ENCODE measurements at places on chromosomes 5 and 9.

DNA sequence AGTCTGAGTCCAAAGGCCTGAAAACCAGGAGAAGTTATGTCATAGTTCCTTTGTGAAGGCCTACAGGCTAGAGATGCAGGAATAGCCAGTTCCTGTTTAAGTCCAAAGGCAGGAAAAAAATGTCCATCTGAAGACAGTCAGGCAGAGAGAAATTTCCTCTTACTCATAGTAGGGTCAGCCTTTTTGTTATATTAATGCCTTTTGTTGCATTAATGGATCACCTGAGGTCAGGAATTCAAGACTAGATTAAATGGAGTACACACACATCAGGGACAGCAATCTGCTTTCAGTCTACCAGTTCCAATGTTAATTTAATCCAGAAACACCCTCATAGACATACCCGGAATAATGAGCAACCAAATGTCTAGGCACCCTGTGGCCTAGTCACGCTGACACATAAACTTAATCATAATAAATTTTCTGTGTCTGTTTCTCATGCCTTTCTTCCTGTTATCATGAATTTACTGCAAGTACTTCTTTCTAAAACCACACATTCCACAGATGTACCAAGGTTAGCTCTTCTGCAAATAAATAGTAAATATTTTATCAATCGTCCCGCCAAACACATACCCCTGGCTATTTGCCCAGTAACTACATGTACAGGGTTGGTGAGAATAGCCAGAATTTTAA, 703.9 kb downstream of the EFNA5 start:
- H3K4me1 ChIP-seq: no peaks in the 10 kb centered on the region
- no peaks in the 10 kb centered on the region for H3K36me3 ChIP-seq
- H3K27ac ChIP-seq: no peak overlapping the region
- H3K4me3 ChIP-seq: no peak overlapping the region
- no peaks in the 10 kb centered on the region for H3K27me3 ChIP-seq
- DNase-seq: no peak

- peaks cover 34% of the 10 kb centered on the region for H3K4me1 ChIP-seq
- DNase-seq: no peak
- H3K4me3 ChIP-seq: no peak overlapping the region
- H3K27me3 ChIP-seq: no peaks in the 10 kb centered on the region
Measured at GRCh38 chr5:128195316-128195715, 111.8 kb downstream of the SLC12A2 start.

DNA sequence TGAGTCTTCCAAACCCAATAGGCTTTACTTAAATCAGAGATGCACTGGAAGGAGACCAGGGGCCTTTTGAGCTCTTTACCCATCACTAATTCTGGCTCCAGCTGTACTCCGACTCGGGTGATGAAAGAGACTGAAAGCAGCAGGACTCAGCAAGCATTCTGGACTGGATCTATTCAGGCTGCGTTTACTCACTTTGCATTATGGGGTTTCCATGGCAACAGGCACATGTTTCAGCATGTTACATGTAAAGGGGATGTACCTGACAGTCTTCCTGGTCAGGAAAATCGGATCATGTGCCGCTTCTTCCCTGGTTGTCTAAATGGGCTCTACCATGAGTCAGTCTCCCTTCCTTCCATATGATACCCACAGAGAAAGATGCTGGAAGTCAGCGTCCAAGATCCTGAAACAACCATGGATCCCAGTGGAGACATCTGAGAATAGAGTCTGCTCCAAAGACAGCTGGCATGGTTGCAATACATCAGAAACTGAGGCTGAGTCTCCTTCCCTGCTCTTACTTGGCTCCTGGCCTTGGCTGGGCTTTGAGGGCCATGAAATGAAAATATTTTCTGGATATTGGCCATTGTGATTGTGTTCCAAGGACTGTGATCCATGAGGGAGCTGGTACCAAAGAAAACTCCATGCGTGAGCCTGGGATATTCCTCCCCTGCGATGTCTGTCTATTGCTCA, 102.5 kb upstream of the TNC start:
- DNase-seq: no peak
- peaks cover 2% of the 10 kb centered on the region for H3K27me3 ChIP-seq
- H3K36me3 ChIP-seq: no peaks in the 10 kb centered on the region
- H3K4me1 ChIP-seq: no peaks in the 10 kb centered on the region
- no peak overlapping the region for H3K27ac ChIP-seq

DNA sequence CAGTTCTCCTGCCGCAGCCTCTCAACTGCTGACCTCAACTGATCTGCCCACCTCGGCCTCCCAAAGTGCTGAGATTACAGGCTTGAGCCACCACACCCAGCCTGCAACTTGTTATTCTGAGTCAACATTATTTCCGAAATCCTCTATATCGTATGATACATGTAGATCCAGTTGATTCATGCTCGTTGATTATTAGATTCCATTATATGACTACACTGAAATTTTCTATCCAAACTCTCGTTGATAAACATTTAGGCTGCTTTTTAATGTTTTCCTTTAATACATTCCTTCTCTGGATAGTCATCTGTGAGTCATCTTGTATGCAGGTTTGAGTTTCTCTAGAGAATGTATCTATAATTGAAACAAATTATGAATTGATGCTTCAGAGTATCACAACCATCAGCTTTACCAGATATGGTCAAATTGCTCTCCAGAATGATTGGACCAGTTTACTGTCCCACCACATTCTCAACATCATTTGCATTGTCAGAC, 4.1 kb downstream of the CDK7 start:
- no peaks in the 10 kb centered on the region for H3K27me3 ChIP-seq
- no peak overlapping the region for H3K4me3 ChIP-seq
- DNase-seq: no peak
- H3K27ac ChIP-seq: no peak overlapping the region

DNA sequence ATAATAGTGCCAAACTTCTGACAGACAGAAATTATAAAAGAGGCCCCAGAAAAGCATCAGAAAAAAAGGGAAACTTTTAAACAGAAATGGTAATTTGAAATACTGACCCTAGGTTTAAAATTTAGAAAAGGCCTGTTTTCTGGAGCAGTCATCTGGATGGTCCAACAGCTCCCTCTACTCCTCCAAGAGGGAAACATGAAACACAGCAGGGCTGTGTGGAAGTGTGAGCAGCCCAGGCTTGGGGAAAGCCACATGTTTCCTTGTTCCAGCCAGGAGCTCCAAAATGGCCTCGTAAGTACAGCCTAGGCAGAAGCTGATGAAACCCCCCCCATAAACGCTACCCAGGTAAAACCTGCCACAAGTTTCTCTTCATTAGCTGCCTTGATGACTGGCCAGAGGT, 499.3 kb upstream of the ADAMTS16 start:
- no peaks in the 10 kb centered on the region for H3K27me3 ChIP-seq
- H3K27ac ChIP-seq: no peak overlapping the region
- H3K4me1 ChIP-seq: no peaks in the 10 kb centered on the region
- no peaks in the 10 kb centered on the region for H3K36me3 ChIP-seq
- no peak overlapping the region for H3K4me3 ChIP-seq

GRCh38 chr5:123104607-123105006, 15.6 kb downstream of the PRDM6 start:
- no peaks in the 10 kb centered on the region for H3K4me1 ChIP-seq
- H3K27me3 ChIP-seq: peaks cover 24% of the 10 kb centered on the region
- H3K4me3 ChIP-seq: no peak overlapping the region
- DNase-seq: no peak
- H3K36me3 ChIP-seq: no peaks in the 10 kb centered on the region
- H3K27ac ChIP-seq: no peak overlapping the region

DNA sequence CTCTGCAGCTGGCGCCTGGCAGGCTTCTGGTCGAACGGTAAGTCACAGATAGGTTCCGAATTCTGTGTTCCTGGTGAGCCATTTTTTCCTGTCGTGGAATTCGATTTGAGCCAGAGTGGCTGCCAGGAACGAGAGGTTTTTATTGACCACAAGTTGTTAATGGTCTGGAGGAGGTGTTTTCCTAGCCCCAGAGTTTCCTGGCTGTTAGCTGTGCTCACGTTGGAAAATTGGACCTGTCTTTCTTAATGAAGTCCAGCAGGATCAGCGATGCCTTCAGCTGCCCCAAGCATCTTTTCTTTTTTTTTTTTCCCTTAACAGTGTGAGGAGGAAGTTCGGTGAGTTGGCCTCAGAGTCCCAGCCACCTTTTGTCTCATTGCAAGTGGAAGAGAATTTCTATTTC, 62.9 kb downstream of the COL5A1 start:
- DNase-seq: no peak
- no peaks in the 10 kb centered on the region for H3K27me3 ChIP-seq
- peaks cover 21% of the 10 kb centered on the region for H3K36me3 ChIP-seq
- peaks cover 18% of the 10 kb centered on the region for H3K4me1 ChIP-seq
- H3K4me3 ChIP-seq: no peak overlapping the region

DNA sequence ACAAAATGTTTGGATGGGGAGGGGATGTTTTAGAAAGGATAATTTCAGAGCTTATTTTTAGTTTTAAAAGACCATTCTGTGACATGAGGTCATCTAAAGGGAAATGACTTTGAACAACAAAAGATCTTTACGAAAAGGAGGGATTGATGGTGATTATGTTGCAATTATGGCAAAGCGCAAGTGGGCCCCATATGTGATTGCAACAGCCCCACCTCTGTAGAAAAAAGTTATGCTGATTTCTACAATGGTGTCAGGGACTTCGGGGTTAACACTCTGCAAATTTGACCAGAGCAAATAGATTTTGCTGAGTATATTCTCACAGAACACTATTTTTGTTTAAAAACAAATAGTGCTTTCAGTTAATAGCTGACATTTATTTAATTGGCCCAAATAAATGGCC, 312.8 kb downstream of the NSG2 start:
- no peaks in the 10 kb centered on the region for H3K36me3 ChIP-seq
- no peaks in the 10 kb centered on the region for H3K27me3 ChIP-seq
- no peak overlapping the region for H3K27ac ChIP-seq

GRCh38 chr9:12813960-12814876, 39.4 kb downstream of the LURAP1L start:
- DNase-seq: peak; percentile 89
- H3K4me1 ChIP-seq: peaks cover 34% of the 10 kb centered on the region
- H3K4me3 ChIP-seq: peak overlapping the region; percentile 7

GRCh38 chr9:22210262-22210661, 201.2 kb upstream of the CDKN2B start:
- H3K4me1 ChIP-seq: no peaks in the 10 kb centered on the region
- H3K27ac ChIP-seq: no peak overlapping the region
- no peak for DNase-seq
- H3K36me3 ChIP-seq: no peaks in the 10 kb centered on the region

GRCh38 chr5:55344392-55344992, 36.7 kb downstream of the MTREX start:
- no peaks in the 10 kb centered on the region for H3K27me3 ChIP-seq
- H3K4me3 ChIP-seq: no peak overlapping the region
- H3K36me3 ChIP-seq: peaks cover 47% of the 10 kb centered on the region
- DNase-seq: peak; percentile 18
- no peak overlapping the region for H3K27ac ChIP-seq

DNA sequence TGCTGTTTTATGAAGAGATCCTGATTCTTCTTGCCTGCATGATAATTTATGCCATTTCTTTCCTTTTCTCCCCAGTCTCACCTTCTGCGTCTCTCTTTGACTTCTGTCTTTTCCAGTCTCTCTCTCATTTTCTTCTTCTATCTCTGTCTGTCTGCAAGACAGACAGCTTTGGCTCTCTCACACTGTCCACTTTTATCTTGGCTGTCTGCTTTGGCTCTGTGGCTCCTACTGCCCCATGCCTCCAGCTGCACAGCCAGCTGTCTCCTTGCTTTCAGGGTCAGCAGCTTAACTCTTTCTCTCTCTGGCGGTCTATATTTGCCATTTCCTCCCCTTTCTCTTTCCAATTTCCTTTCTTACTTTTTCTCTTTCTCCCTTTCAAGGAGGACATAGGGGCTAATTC, 971.1 kb upstream of the COX7C start:
- no peak for DNase-seq
- no peaks in the 10 kb centered on the region for H3K27me3 ChIP-seq
- H3K4me3 ChIP-seq: no peak overlapping the region

DNA sequence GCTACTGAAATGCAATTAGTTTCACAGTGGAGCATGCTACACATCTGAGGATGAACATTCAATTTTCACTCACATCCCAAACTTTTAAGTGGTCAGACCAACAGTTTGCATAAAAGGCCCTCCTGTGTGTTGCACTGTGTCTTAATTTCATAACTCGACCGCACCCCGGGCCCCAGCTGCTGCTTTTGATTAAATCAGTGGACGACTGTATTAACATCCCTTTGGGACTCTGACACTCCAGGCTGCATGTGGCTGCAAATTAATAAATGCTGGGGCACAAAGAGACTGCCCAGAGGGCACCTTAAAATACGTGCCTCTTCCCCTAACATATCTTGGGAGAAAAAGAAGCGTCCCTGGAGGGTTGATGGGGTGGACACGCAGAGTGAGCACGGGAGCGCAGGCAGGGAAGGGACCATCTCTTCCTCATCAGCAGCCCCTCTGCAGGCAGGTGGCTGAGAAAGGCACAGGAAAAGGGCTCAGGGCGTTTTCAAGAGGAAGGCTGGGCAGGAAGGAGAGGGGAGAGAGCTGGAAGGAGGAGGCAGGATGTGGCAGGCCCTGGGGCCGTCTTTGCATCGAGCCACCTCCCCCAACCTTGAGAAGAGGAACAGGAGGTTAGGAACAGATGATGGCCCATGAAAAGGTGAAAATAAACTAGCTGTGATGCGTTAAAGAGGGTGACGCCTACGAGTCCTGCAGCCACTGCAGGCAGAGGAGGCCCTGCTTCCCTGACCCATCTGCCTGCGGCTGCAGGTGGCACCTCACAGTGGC, 18.6 kb downstream of the MED10 start:
- H3K4me1 ChIP-seq: no peaks in the 10 kb centered on the region
- peaks cover 6% of the 10 kb centered on the region for H3K36me3 ChIP-seq
- no peak for DNase-seq
- no peak overlapping the region for H3K27ac ChIP-seq
- H3K27me3 ChIP-seq: no peaks in the 10 kb centered on the region

GRCh38 chr9:124355941-124356744, 59.1 kb downstream of the PSMB7 start:
- H3K27ac ChIP-seq: no peak overlapping the region
- no peak overlapping the region for H3K4me3 ChIP-seq
- DNase-seq: no peak
- H3K27me3 ChIP-seq: no peaks in the 10 kb centered on the region
- H3K4me1 ChIP-seq: no peaks in the 10 kb centered on the region

DNA sequence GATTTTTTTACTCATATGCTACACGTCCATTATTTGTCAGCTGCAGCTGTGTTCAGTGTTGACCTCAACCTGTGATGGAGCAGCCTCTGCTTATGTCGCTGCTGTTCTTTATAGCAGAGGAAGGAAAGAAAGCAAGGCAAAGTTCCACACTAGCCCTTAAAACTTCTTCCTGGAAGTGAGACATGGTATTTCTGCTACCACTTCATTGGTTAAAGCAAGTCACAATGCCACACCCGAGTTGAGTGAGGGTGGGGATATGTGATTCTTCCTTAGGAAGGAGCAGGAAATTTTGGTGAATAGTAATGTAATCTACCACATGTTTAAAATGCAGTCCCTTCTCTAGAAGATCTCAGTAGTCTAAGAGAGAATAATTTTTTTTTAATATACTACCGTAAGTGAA, 224.8 kb upstream of the DMRT1 start:
- no peaks in the 10 kb centered on the region for H3K27me3 ChIP-seq
- H3K36me3 ChIP-seq: no peaks in the 10 kb centered on the region
- H3K27ac ChIP-seq: no peak overlapping the region
- no peak overlapping the region for H3K4me3 ChIP-seq

DNA sequence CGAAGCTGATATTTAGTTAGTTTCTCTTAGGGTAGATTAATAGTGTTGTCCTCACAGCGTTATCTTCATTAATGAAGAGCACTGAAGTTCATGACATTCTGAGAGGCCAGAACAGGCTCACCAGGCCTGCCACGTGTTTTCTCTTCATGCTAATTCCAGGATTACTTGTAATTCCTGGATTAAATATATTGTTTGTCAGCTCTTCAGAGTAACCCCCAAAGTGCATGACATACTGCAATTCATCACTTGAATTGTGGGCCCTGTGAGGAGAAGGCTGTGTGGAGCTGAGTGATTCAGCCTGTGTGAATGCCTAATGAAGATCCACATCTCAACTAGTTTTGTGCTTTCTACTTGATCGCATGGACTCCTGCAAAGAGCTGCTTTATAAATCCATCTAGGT, 401.0 kb upstream of the ADAMTSL1 start:
- no peaks in the 10 kb centered on the region for H3K4me1 ChIP-seq
- H3K4me3 ChIP-seq: no peak overlapping the region
- no peak for DNase-seq
